Motor neuron (in vitro differentiated cells): ENCODE measurements at places on chromosomes 1 and 21. TPM values are rescaled to one million over a fixed set of nuclear protein-coding genes. Genes with fewer than 3 reads are reported as not detected.

DNA sequence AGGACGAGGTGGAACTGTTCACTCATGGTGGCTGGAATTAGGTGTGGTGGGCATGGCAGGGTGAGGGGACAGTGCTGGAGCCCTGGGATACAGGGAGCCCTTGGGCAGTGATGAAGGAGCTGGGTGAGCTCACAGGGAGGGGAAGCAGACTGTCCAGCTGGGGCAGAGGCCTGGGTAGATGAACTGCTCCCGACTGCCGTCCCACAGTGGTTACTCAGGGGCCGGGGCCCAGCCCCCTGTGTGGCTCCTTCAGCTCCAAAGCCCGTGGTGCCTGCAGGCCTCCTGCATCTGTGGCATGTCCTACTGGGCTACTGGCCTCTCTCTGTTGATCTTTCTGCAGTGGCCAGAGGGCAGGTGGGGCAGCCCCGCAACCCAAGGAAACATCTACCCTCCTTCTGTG, 661.1 kb downstream of the NPHP4 start:
- no peak for ATAC-seq

DNA sequence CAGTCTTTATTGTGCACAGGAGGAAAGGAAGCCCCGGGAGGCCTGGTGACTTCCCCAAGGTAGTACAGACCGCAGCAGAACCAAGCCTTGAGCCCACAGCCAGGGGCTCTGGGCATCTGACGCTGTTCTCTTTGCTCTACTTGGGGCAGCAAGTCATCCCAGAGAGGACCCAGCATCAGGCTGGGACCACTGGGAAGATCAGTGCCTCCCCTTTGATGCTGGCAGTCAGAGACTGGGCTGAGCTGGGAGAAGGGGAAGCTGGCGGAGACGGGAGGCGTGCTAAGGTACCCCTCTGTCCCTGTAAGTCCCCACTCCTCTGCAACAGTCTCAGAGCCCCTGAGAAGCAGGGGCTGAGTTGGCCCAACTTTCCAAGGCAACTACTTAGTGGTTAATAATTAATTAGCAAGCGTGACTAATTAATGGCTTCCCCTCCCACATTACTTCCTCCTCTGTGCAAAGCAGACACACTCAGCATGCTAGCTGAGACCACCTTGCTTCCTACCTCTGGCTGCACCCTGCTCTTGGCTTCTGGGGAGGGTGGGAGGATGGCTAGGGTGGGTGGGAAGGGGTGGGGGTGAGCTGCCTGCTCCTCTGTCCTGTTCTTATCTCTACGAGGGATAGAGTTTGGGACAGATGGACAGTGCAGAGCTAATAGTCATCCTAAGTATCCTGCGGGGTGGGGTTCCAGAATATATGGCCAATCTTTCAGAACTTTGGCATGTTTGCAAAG, 1.3 kb downstream of the INAVA start:
- ATAC-seq: no peak

IQGAP3 gene
- total RNA-seq: 0.16 and 0.20 TPM in 2 replicates

DNA sequence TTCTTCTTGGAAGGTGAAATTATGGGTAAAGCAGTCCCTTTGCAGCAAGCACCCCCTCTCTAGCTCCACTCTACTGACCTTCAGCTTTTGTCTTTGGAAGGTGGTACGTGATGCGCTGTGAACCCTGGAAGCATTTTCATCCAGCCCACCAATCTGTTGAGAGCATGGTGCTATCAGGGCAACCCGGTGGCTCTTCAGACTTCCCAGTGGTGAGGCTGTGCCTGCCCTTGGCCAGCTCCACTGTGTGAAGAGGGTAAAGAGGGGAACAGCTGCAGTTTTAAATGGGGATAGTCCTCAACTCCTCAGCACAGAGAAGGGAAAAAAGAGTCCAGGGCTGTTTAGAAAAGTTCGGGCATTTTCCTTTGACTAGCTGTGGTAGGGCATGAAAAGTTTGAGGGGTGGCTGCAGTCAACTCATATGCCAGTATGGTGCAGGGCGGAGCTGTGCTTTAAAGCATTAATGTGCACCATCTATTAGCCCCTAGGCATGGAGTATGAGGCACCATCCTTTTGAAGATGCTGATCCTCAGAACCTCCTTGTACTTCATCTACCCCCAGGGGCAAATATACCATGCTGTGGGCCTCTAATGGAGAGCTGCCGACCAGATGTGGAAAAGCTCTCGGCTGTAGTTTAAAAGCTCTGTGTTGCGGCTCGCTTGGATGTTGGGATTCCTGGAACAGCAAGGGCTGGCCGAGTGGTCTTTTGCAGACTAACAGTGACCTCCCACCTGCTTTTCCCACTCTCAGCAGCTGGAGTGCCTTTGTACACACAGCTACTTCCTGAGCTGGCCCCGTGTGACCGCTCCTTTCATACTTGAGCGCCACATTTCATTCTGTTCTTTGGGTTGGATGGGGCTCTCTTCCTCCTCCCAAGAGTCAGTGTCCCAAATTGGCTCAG, 123.0 kb downstream of the PEX14 start:
- ATAC-seq: peak; percentile 44

GDAP2 gene
- 35.1 and 39.1 TPM in 2 replicates for total RNA-seq
